ENCODE measurements at places on chromosomes 12 and 14. TPM values are rescaled to one million over a fixed set of nuclear protein-coding genes. Genes with fewer than 3 reads are reported as not detected.

Gene DHRS2
- total RNA-seq = not detected

Gene SLC38A4
- total RNA-seq = 0.53 TPM

Gene ATL1
- total RNA-seq = 8.7 TPM

Gene CMA1
- total RNA-seq = not detected

Gene MGP
- 11.2 TPM for total RNA-seq

Gene MDP1
- 12.8 TPM for total RNA-seq

Gene GLIPR1
- 64.2 TPM for total RNA-seq

Gene GPR65
- total RNA-seq = not detected

Gene CCDC175
- total RNA-seq = not detected
